ENCODE measurements at places on chromosomes 11 and 22.

- DNase-seq = no peak
Measured at GRCh38 chr11:134727204-134727603, 315.2 kb upstream of the B3GAT1 start.

DNA sequence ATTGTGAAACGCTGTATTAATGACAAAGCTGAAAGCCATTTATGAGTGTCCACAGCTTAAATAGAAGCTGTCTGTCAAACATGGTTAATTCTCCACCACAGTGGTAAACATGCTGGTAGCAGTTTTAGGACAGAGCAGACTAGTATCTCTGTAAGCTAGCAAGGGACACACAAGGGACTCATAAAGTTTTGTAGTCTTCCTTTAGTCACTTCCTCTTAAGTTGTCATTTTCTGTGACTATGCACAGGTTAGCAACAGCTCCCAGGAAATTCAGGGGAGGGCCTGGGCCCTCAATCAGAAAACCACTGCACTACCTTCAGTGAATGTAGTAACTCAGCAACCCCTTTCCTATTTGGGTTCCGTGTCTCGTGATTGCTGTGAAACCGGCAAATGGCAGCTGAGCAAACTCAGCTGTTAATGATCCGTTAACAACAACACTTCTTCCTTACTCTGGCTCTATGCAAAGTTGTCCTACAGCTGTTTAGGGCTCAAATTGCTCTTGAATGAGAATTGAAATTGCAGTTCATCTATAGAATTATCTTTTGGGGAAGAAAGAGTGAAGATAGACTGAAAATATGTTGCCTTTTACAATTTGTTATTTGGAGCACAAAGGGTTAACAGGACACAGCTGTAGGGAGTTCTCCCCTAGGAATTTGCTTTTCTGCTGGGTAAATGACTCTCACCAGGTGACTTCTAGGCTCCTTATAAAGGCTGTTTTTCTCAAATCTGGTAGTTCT lies at the start of gene MMP26:
TSS of gene MMP26 (plus strand) at position 731 of the 736 bp plus-strand sequence.
- no peak for DNase-seq

GRCh38 chr22:22181341-22181850 lies 63.2 kb upstream of the VPREB1 start:
- DNase-seq = no peak

GRCh38 chr11:14179116-14179820 lies 179.7 kb downstream of the RRAS2 start:
- DNase-seq = no peak

DNA sequence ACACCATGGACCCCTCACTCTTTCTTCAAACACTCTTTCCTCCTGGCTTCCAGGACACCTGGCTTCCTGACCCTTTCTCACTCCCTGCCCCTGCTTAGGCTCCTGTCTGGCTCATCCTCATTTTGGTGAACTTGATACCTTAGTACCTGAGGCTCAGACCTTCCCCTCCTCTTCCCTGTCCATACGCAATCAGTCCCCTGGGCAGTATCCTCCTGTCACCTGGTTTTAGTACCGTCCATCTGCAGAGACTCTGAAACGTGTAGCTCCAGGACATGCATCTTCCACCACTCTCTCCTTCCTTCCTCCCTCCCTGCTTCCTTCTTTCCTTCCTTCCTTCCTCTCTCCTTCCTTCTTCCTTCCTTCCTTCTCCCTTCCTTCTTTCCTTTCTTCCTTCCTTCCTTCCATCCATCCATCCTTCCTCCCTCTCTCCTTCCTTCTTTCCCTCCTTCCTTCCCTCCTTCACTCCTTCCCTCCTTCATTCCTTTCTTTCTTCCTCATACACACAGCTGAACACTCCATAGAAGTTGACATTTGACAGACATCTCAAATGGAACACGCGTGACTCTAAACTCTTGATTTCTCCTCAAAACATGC lies 1488.6 kb downstream of the TBC1D22A start:
- no peak for DNase-seq

Data from glomerular endothelial cell (primary cell).